ENCODE measurements at places on chromosomes 13 and 19.

- DNase-seq, result no peak
Measured at GRCh38 chr13:106561551-106562170, 6.3 kb downstream of the ARGLU1 start.

DNA sequence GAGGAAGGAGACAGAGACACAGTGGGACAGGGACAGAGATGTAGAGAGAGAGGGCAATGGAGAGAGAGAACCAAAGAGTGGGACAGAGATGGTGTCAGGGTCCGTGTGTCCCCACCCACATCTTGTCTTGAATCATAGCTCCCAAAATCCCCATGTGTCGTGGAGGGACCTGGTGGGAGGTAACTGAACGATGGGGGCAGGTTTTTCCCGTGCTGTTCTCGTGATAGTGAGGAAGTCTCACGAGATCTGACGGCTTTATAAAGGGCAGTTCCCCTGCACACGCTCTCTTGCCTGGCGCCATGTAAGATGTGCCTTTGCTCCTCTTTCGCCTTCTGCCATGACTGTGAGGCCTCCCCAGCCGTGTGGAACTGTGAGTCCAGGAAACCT lies 7.5 kb upstream of the PLA2G4C start:
- DNase-seq, result no peak

DNA sequence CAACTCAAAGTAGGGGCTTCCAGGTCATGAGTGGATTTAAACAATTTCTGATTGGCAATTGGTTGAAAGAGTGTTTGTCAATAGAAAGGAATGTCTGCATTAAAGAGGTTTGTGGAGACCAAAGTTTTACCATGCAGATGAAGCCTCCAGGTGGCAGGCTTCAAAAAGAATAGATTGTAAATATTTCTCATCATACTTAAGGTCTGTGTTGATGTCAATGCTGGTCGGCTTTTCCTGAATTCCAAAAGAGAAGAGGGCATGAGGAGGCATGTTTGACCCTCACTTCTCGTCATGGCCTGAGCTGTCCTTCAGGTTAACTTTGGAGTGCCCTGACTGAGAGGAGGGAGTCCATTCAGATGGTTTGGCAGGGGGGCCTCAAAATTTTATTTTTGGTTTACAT lies 125.4 kb upstream of the RFC3 start:
- no peak for DNase-seq

DNA sequence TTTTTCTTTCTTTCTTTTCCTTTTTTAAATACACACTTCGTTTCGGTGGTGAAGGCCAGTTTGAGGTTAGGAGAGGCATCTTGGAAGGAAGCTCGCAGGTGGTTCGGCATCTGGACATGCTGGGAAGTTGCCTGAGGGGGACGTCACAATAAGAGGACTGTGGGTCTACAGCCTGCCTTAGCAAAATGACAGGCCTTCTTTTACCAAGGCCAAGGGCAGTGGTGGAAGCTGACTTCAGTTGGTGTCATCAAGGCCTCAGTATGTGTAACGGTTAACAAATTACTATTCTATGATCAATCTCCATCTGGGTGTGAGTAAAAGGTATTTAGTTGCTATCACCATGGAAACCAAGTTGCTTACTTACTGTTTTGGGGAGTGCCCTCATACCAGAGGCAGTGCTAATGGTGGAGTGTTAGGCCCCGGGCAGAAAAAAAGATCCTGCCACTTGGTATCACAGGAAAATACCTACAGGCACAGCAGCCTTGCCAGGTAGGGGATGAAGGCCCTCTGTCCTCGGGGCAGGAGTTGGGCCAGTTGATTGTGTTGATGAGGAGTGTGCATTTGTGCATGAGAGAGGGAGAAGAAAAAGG lies 10.3 kb downstream of the ACTN4 start:
- DNase-seq, result no peak

GRCh38 chr13:22893204-22893603 lies 287.6 kb upstream of the SGCG start:
- no peak for DNase-seq

DNA sequence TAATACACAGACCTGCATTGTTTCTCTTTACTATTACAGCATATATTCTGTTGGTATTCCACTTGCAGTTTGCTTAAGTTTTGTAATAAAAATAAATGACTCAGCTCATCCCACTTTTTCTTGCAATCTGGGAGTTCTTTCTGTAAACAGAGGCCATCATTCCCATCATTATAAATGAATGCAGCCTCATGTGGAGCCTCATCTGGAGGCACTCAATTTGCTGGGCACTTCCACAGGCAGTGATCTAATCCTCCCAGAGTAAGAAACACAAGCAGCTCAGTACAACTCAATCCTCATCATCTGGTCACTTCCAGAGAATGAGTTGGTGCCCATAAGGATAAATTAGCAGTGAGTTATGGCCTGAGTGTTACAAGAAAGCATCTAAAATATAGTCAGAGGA lies 2801.9 kb downstream of the PCDH9 start:
- no peak for DNase-seq

DNA sequence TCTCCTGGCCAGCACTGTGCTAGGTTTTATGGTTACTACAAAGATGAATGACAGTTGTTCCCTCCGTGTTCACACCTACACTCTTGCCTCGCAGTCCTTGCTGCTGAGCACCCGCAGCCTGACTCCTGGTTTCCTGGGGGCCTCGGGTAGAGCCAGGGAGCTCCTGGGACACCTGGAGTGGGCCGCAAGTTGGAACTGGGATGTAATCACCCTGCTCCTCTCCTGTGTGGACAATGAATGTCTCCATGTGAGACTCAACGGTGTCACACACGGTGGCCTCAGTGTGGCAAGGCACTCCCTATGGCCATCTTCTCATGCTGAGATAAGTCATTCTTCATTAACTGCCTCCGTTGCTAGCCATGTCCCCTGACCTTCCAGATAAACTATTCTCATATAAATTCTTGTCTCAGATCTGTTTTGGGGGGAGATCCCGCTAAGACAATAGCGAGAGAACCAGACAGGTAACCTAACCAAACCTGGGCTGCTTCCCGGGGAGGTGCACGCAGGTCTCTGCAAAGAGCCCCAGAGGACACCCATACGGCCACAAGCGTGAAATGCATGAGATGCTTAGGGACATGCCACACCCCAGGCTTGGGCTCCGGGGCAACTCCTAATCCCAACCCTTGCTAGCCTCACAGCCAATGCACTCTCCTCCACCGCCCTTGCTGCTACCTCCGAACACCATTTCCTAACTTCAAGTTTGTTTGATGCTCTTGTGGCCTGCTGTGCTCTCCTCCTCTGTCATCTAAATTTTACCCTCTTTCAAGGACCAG lies 87.2 kb upstream of the IRS2 start:
- DNase-seq, result no peak

- no peak for DNase-seq
Measured at GRCh38 chr19:56404705-56405056, 549 bp downstream of the ZNF583 start.

GRCh38 chr19:1322198-1322981 lies 36.7 kb downstream of the EFNA2 start:
- DNase-seq, result no peak

GRCh38 chr19:2302319-2303210 lies 5.4 kb downstream of the LINGO3 start:
- DNase-seq, result no peak

GRCh38 chr13:47046706-47047105 lies 149.9 kb upstream of the HTR2A start:
- no peak for DNase-seq

DNA sequence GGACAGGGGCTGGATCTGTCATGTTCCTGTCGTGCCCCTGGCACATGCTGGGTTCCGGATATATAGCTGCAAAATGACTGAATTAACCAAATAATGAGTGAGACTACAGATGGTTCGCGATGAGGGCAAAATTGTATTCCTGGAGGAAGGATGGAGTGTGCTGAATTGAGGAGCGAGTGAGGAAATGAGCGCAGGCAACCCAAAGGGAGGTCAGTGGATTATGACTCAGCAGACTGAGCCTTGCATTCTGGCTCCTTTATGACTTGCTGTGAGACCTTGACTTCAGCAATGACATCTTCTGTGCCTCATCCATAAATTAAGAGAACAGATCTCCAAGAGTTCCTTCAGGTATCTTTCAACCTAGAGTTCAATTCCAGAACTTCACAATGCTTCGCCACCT lies 115.0 kb upstream of the CLDN10 start:
- no peak for DNase-seq

DNA sequence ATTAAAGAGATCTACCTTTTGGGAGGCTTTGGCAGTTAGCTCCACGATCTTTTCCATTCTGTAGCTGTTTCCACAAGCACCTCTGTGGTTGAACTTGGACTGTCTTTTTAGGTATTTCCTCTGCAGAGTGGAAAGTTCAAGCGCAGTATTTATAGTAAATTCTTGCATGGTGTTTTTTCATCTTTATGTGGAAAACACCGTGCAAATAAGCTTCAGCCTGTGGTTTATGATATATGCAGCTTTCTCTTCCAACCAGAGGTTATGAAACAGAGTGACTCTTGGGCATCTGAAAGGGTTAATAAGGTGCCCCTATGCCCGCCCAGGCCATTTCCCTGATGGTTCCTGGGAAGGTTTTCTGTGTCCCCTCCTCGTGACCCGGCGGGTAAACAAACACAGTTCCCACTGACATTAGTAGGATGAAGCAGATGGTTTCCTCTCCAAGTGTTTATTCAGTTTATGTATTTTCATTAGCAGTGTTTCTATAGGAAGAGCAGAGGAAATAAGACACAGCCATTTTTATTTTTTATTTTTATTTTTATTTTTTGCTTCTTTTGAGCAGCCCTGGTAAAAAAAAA lies 39.7 kb upstream of the RNF113B start:
- DNase-seq, result no peak

DNA sequence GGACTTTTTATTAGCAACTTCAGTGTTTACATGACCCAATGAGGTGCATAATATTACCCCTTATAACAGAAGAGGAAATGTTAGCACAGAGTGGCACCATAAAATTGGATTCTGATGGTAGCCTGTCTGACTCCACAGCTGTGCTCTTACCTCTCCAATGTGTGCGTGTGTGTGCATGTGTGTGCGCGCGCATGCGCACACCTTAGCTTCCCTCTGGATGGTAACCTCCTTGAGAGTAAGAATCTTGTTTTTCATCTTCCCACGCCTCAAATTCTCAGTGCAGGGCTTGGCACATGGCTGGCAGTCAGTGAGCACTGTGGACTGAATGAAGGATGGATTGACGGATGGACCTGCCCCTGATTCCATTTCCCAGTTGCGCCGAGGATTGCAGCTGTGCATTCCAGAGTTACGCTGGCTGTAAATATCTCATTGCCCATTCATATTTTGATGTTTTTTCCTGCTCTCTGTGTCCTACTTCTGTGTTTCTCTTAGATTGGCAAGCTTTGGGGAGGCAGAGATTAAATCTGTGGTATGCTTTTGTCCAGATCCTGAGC lies 99.2 kb upstream of the WASF3 start:
- no peak for DNase-seq

- DNase-seq, result no peak
Measured at GRCh38 chr13:51916962-51917361, 55.2 kb downstream of the CCDC70 start.

- DNase-seq, result no peak
Measured at GRCh38 chr13:76917095-76917494, 30.9 kb upstream of the KCTD12 start.

GRCh38 chr13:75554981-75555380 lies 5.4 kb downstream of the UCHL3 start:
- DNase-seq, result no peak

- DNase-seq, result no peak
Measured at GRCh38 chr13:44815623-44816022, 173.6 kb downstream of the NUFIP1 start.

DNA sequence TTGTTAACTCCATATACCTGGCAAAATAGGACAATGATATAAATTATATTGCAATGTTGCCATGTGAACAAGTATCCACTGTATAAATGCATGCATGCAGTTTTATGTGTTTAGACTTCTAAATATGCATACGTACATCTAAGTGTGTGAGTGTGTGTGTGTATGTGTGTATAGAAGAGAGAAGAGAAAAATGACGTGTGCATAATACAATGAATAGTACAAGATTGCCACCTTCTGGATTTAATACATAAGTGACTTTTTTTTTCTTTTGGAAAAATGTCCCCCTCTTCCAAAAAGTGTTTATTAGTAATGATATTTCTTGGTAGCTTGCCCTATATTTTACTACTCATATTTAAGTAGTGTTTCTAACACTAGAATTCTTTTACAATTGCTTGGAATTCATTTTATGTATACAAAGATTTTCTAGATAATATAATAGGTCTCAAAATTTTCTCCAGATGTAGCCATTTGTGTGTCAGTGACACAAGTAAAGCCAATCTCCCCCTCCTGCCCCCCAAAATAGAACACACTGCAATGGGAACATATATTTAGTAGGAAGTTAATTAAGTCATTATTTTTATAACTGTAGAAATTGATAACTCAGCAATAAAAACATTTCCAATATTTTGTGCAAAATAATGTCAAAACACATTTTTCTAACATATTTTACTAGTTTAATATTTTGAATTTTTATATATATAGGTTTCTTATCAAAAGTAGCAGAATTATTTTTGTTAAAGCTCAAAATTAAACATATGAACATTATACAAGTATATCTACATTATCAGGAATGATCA lies 783.3 kb upstream of the ATXN8OS start:
- DNase-seq, result no peak

DNA sequence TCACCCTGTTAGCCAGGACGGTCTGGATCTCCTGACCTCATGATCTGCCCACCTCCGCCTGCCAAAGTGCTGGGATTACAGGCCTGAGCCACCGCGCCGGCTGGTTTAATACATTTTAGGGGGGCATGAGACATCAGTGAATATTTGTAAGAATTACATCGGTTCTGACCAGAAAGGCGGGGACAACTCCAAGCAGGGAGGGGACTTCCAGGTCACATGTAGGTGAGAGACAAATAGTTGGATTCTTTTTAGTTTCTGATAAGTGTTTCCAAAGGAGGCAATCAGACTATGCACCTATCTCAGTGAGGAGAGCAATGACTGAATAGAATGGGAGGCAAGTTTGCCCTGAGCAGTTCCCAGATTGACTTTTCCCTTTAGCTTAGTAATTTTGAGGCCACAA lies 3.7 kb upstream of the ZNF552 start:
- DNase-seq, result no peak

Measured in SIG-M5 (cell line).